ENCODE measurements at places on chromosomes 5 and 9. TPM values are rescaled to one million over a fixed set of nuclear protein-coding genes. Genes with fewer than 3 reads are reported as not detected.

Gene SH3TC2
- 0.81 TPM for polyA plus RNA-seq

- DNase-seq = no peak
These were observed 234.4 kb upstream of the DAPK1 start for GRCh38 chr9:87263291-87263690.

Gene SPAAR
- 1.5 TPM for polyA plus RNA-seq

- no peak for DNase-seq
These were observed 87.3 kb upstream of the ZNF618 start for GRCh38 chr9:113788616-113789330.

Gene MCC
- polyA plus RNA-seq = 32.1 TPM

GRCh38 chr9:16870596-16871335, at the start of gene BNC2:
Gene BNC2, minus strand, starts transcription at chr9:16870670. Its CDS starts 22 bp downstream, at chr9:16870648.
- DNase-seq = no peak

Gene TLE1
- polyA plus RNA-seq = 71.6 TPM

Gene SMIM33
- not detected for polyA plus RNA-seq

Data from renal cortex interstitium (tissue), 15 donors.